T1000 (cell line): ENCODE measurements at places on chromosomes 1 and 21.

GRCh38 chr1:26482921-26483320, 10.7 kb downstream of the HMGN2 start:
- no peak for DNase-seq

DNA sequence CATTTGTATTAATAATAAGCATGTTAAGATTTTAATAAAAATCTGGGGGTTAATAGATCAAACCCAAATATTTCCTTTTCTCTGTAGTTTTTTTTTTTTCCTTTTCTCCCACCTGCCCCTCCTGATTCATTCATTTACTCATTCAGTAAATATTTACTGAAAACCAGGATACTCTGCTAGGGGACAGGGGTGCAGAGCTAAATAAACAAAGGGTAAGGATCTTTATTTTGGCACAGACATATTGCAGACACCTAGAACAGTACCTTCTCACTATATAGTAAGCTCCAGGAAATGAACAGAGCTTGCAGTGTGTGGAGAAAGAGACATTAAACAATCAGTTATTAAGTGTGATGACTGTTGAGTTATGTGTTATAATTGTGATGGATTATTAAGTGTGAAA, 60.9 kb downstream of the AK5 start:
- no peak for DNase-seq

DNA sequence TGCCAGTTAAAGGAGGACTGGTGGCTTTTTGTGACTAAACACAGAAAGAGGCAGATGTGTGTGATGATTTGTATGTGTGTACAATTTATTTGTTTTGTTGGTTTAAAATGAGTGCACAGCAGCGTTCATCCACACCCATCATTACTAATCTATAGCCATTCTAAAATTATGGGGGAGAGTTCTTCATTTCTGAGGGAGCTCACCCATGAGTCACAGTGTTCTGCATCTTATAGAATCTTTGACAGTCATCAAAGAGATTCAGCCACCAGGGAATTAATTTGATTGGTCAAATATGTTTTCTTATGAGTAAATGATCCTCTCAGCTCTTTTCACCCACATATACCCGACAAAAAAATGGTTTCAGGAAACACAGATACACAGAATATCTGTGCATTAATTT, 147.9 kb downstream of the GREM2 start:
- DNase-seq, result no peak

- DNase-seq, result no peak
These were observed 82.7 kb downstream of the CAMTA1 start for GRCh38 chr1:6867729-6868659.

DNA sequence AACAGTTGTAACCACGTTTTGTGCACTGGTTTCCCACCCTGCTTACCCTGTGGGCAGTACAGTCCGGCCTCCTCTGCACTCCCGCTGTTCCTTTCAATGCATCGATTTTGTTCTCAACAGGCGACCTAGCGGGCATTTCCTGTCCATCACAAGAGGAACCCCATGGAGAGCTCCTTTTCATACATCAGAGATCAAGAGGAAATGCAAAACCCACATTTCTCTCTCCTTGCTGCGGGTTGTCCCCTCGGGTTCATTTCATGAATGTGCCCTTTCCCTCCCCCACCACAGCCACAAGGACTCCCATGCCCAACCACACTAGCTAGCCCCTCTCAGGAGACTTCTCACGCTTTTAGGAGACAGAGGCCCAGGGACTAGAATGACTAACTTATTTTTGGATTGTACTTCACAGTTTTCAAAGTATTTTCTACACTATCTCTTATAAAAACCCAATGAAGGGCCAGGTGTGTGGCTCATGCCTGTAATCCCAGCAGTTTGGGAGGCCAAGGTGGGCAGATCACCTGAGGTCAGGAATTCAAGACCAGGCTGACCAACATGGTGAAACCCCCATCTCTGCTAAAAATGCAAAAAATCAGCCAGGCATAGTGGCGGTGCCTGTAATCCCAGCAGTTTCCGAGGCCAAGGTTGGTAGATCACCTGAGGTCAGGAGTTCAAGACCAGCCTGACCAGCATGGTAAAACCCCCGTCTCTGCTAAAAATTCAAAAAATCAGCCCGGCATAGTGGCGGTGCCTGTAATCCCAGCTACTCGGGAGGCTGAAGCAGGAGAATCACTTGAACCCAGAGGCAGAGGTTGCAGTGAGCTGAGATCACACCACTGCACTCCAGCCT, 18.4 kb downstream of the ATP1A4 start:
- no peak for DNase-seq

GRCh38 chr1:159957824-159958268, 3.8 kb upstream of the SLAMF9 start:
- no peak for DNase-seq

GRCh38 chr1:117261424-117261785, 50.7 kb upstream of the VTCN1 start:
- no peak for DNase-seq

- DNase-seq, result peak; percentile 84
These were observed 28.6 kb downstream of the AKNAD1 start for GRCh38 chr1:108828074-108828961.

GRCh38 chr1:30242722-30243457, 480.5 kb downstream of the MATN1 start:
- no peak for DNase-seq

DNA sequence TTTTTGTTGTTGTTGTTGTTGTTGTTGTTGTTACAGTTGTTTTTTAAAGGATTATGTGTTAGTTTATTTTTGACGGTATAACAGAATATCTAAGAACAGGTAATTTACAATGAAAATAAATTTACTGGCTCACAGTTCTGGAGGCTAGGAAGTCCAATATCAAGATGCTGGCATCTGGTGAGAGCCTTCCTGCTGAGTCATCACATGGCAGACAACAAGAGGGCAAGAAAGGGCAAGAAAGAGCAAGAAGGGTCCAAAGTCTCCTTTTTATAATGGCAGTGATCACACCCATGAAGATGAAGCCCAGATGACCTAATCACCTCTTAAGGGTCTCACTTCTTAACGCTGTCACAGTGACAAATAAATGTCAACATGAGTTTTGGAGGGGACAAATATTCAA, 142.1 kb downstream of the NEGR1 start:
- DNase-seq, result no peak

DNA sequence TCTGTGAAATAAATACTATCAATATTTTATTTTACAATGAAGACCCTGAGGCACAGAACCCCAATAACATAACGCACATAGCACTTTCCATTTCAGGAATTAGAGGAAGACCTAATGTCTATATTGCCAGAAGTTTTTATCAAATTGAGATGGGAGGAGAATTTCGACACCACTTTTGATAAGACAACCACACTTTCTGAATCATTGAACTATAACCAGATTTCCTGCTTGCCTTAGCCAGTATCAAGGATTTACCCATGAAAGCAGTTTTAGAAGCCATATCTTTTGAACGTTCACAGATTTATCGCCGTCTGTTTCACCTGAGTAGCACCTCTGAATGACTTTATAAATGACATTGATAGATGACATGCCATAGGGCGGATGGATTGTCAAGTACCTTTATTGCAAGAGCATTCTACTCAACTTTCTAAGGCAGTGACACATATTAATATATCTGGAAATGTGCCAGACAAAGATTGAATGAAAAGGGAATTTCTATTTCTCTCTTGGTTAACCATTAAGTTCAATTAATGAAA, 768.4 kb downstream of the LTN1 start:
- DNase-seq, result no peak

DNA sequence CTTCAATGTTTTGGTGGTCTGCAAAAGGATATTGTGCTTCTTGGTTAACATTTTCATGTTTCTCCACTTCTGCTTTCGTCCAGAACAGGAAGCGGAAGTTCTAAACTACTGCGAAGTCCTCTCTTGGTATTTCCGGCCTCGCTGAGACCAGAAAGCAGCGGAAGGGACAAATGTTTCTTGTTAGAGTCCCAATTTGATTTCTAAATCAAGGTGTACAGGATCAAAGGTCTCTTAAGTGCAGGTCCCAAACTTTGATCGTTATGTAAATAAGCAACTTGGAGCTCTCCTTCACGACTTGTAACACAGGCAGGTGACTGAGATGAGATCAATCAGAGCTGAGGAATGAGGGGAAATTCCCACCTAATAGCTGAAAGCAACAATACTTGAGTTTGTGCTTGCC, 40.1 kb upstream of the HMCN1 start:
- DNase-seq, result no peak

DNA sequence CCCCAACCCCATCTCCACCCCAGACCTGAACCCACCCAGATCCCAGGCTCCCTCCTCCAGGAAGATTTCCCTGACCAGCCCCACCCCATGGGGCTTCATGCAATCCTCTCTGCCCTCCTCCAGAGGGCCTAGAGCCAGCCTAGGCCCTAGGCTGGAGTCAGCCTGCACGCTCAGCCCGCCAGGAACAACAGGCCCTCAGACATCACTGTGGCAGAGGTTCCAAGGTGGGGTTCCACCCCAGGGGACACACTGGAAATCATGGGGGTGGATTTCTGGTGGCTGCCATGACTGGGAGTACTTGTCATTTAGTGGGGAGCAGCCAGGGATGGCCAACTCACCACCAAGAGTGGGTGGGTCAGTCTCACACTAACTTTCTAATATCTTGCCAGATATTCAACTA, 122.0 kb downstream of the GLIS1 start:
- no peak for DNase-seq

DNA sequence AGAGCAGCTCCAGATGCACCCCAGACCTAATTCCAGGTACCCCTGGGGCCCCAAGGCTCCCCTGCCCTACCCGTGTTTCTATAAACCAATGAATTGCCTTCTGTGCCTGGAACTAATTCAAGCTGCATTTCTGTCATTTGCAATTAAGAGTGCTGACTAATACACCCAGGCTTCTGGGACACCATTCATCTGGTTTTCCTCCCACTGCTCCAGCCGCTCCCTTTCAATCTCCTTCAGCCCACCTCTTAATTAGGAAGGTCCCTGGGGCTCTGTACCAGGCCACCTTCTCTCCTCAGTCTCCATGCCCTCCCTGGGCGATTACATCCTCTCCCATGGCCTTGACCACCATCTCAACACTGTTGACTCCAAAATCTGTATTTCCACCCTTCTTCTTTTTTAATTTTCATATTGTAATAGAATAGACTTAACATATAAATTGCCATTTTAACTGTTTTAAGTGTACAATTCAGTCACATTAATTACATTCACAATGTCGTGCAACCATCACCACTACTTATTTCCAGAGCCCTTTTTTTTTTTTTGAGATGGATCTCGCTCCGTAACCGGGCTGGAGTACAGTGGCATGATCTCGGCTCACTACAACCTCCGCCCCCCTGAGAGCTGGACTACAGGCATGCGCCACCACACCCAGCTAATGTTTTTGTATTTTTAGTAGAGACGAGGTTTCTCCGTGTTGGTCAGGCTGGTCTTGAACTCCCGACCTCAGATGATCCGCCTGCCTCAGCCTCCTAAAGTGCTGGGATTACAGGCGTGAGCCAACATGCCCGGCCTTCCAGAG, 9.2 kb upstream of the GJB3 start:
- DNase-seq, result no peak

- no peak for DNase-seq
These were observed 1211.0 kb upstream of the ADGRL4 start for GRCh38 chr1:80217377-80217986.
